ENCODE measurements at places on chromosomes 12 and 14.

- DNase-seq: no peak
Observed at GRCh38 chr14:73752297-73752992, 38.3 kb upstream of the PNMA1 start.

GRCh38 chr12:23523339-23523738 is 426.1 kb downstream of the SOX5 start:
- no peak for DNase-seq

DNA sequence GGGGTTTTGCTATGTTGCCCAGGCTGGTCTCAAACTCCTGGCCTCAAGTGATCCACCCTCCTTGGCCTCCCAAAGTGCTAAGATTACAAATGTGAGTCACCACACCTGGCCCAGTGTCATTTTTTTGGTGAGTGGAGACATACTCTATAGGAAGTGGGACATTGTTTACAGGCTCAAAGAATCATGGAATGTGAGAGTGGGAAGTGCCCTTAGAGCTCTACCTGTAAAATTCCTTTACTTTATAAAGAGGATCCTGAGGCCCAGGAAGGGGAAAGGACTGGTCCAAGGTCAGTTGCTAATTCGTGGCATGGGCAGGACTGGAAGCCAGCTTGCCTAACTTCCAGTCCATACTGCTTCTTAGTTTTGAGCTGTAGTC is 8.7 kb upstream of the ADCK1 start:
- DNase-seq: no peak

DNA sequence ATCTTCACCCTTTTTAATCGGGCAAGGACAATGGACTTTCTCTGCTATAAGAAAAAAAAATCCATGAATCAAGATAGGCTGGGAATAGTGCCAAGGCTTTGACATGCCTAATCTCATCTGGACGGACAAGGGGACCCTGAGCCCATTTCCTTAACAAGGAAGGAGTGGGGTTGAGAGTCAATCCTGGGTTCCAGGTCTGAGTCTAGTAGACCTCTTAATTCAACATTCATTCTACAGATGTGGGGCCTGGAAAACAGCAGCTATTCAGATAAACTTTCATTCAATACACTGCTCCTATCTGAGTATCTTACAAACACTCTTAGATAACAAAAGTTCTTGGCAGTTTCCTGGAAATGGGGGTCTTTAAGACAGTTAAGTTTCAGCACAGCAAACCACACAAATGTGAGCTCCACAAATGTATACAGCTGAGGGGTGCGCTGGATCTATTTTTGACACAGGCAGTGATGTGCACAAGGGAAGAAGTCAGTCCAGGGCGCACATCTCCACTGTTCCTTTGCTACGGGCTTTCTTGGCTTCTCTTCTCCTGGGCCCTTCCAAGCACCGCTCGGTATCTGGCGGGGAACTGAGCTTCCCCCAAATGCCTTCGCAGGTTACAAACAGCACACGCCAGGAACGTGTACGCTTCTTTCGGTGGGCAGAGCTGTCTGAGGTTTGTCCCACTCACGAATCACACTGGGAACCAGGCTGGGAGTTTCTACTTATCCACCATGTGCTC is 82.2 kb upstream of the GPR68 start:
- DNase-seq: no peak
